ENCODE measurements at places on chromosomes 13 and 19. TPM values are rescaled to one million over a fixed set of nuclear protein-coding genes. Genes with fewer than 3 reads are reported as not detected.

Gene GPC6
- polyA plus RNA-seq = 26.0 TPM

Gene MARK4
- polyA plus RNA-seq = 14.8 TPM

- DNase-seq = no peak
Measured at GRCh38 chr13:98487522-98487921, 89.4 kb downstream of the STK24 start.

Gene KLK10
- 1.3 TPM for polyA plus RNA-seq

Gene WDR87
- not detected for polyA plus RNA-seq

DNA sequence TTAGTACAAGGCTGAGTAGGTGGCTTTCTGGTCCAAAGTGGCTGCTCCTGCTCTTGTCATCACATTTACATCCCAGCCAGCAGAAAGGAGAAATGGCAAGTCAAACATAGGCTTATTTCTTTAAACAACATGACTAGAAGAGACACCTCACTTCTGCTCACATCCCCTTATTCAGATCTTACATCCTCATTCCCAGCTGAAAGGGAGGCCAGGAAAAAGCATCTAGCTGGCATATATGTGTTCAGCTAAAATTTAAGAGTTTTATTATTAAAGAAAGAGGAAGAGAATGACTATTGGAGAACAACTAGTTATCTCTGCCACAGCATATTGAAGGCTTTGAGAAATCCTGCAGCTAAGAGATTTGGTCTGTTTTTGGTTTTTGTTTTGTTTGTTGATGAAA, 34.1 kb downstream of the RGCC start:
- DNase-seq = no peak

Gene ZNF682
- polyA plus RNA-seq = 6.9 TPM

Gene LYPD3
- polyA plus RNA-seq = 13.2 TPM

DNA sequence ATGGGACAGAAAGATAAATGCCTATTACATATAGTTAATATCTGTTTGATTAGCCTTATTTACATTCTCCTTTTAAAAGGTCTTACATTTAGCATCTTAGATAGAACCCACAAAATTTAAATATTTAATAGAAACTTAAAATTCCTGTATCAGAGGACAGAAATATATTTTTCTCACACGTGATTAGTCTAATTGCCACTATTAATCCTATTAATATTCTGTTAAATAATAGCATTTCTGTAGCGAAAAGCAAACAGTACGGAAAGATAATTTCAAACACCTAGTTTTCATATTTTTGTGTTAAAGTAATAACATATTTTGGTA, 380 bp upstream of the ZNF30 start:
- DNase-seq = no peak

Gene ATP4A
- polyA plus RNA-seq = 5.1 TPM

DNA sequence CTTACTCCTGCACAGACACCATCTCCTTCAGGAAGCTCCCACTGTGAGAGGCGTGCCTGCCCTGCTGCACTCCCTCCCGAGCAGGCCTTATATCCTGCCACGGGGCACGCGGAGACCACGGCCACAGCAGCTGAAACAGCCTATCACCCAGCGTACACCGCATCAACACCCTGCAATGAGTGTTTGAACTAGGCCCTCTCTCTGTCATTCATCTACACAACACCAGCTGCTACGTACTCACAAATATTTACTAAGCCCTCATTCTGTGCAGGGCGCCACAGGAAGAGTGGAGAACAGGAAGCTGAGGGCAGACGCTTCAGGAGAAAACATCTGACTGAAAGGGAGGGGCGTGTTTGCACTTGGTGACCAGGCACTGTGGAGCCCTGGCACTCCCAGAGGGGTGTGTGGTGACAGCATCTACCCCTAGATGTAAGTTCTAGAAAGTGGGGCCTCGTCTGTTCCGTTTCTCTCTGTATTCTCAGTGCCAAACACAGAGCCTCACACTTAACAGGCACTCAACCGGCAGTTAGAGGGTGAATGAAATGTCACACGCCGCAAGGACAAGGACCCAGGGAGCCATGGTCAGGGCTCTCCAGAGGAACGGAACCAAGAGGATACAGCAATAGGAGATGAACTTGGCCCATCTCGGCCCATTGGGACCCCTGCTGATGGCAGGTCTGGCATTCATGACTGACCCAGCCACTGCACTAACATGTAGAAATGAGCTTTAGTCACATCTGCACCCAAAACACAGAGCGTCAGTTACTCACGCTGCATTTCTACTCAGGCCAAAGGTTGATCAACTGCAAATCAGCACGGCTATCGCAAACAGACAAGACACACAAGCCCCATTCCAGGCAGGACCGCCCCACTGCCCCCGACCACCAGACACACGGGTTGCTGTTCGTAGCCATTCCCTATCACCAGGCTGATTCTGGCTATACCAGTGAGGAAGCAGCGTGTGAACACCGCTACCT, 15.7 kb downstream of the RANBP3 start:
- DNase-seq = peak; percentile 83

- DNase-seq = no peak
Measured at GRCh38 chr19:11887234-11887610, 360 bp upstream of the ZNF69 start.

Gene TRPC4
- 0.28 TPM for polyA plus RNA-seq

DNA sequence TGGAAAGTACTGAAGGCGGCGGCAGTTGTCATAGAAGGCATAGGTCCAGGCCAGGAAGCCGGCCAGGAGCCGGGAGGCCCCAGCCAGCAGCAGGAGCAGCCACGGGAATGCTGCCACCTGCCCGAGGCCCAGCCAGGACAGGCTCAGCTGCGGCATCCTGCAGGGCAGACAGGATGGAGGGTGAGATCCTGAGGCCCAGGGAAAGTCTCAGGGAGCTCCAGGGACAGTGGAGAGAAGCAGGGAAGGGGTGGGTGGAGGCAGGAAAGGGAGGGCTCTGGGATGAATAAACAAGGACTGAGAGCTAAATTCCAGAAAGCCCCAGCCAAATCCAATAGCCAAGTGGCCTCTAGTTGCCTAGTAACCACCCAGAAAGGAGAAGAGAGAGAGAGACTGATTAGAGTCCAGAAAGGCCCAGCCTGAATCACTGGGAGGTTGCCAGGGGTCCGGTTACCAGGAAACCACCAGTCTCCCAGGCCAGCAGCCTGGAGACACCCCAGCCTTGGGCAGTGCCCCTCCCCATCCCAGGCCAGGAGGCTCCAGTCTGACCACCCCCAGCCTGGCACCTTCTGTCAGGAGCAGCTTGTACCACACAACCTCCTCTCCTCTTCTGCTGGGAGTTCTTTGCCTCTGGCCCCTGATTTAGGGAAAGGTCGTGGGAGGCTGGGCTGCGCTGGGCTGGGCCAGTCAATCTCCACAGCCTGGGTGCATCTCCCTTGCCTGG, 7.5 kb upstream of the OR10H5 start:
- no peak for DNase-seq

GRCh38 chr19:47109541-47110375, 3.8 kb downstream of the ZC3H4 start:
- peak; percentile 57 for DNase-seq

DNA sequence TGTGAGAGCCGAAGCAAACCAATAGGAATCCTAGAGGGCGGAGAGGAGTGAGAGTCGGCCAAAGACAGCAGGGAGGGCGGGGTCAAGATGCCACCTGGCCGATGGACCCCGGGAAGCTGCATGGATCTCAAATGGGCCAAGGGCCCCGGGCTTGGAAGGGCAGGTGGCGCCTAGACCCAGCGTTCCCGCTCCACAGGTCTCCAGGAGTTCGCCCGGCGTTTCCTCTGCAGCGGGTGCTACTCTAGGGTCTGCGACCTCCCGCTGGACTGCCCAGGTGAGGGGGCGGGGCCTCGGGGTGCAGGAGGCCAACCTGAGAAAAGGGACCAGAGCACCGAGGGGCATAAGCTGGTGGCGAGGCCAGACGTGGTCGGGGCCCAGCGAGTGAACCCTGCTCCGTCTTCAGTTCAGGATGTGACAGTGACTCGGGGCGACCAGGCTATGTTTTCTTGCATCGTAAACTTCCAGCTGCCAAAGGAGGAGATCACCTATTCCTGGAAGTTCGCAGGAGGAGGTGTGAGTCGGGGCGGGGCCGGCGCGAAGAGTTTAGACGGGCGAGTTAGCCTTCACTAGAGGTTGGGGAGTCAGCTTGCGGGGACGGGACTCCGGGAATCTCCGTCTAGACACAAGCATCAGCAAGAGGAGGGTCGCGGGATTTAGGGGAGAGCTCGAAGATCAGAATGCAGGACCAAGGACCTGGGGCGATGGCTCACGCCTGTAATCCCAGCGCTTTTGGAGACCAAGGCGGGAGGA, 9.9 kb downstream of the SPACA6 start:
- peak; percentile 54 for DNase-seq

- no peak for DNase-seq
Measured at GRCh38 chr19:35710784-35711723, 6.7 kb downstream of the ZBTB32 start.

DNA sequence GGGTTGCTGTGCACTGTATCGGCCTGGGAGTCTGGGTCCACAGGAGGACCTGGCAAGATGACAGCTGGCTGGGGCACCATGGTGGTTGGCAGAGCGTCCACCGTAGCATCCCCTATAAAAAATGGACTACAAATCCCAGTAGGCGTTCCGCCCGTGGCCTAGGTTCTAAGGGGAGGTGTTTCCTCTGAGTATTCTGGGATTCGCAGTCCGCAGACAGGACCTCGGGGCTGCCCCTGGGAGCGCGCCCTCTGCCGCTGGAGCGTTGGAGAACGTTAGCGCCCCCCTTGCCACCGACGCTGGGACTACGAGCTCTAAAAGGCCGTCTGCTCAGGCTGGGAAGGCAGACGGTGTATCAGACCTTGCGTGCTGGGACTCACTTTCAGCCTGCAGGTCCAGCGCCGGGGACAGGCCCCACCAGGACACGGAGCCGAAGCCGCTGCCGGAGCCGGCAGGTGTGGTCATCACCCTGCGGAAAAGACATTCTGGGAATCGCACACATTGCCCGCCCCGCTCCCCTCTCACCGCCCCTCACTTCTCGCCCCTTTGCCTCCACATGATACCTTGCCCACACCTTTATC, 372 bp downstream of the DNAAF3 start:
- DNase-seq = peak; percentile 90

All from hepatocyte (in vitro differentiated cells).